ENCODE measurements at places on chromosomes 12 and 14.

GRCh38 chr12:55658635-55659391 lies 22.1 kb downstream of the OR10P1 start:
- no peak for DNase-seq

GRCh38 chr14:99645545-99646505 lies 896 bp downstream of the HHIPL1 start:
- DNase-seq: no peak

DNA sequence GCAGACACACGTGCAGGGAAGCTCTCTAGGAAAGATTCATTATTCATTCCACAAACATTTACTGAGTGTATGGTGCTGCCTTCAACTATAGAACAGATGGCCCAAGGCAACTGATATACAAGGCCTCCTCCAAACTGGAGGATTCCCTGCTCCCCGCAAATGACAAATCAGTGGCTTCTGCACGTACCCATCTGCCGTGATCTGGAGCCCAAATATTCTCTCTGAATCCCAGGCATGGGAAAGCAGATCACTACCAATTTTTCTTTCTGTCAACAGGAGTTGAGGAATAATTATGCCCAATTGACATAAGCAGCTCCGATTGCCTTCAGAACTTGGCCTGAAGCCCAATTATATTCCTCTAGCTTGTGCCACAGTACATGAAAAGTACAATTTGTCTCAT lies 174.2 kb upstream of the CCDC196 start:
- DNase-seq: no peak

GRCh38 chr14:65042731-65043372 lies 56.2 kb downstream of the FNTB start:
- DNase-seq: no peak

GRCh38 chr12:79532907-79533288 lies 157.9 kb downstream of the PAWR start:
- no peak for DNase-seq

DNA sequence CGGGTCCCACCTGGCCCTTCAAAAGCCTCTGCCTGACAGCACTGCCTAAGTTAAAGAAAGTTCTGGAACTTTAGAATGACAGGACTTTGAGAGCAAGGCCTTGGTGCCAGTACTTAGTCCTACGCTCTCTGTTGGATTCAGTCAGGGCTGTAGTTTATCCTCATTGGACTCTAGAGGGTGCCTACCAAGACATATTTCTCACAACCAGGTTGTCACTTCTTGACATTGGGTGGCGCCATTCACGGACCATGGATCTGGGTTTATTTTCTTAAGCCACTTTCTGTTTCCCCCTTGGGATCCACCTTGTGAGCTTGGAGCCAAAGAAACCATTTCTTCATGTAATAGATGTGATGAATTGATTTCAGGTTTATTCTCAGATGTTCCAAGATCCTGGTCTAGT lies 787.0 kb upstream of the TBX3 start:
- DNase-seq: no peak

- no peak for DNase-seq
Observed at GRCh38 chr12:104213952-104214351, 1.6 kb upstream of the TXNRD1 start.

DNA sequence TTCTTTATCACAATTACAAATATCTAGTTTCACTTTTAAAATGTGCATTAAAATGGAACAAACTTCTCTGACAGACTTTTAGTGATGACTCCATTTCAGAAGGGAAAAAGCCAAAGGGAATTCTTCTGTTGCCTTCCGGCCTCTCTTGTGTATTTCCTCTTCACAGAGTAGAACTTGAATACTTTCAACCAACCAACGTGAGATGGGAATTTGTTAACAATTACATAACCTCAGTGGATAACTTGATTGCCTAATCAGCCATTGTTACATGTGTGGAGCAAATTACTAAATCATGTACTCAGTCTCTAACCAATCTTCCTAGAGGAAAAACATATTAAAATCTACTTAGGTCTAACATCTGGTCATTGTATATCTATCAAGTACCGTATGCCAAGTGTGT lies 291.1 kb downstream of the SYT1 start:
- no peak for DNase-seq

DNA sequence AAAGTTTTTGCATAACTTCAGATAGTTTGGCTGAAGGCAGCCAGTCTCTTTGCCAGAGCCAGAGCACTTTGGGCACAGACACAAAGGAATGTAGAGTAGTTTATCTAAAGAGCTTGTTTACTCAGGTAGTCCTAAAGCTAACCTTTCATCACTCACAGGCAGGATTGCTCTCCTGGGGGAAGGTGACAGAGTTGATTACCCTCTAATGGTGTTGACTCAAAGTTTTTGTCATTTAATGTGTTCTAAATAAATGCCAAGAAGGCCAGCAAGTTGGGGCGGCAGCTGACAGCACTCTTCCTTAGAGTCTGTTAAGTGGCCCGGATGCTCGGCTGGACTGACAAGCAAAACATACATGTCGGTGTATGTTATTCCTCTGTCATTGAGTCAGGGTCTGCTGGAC lies 9.3 kb upstream of the TAS2R46 start:
- no peak for DNase-seq

- DNase-seq: no peak
Observed at GRCh38 chr12:31991146-31991545, 31.9 kb downstream of the RESF1 start.

DNA sequence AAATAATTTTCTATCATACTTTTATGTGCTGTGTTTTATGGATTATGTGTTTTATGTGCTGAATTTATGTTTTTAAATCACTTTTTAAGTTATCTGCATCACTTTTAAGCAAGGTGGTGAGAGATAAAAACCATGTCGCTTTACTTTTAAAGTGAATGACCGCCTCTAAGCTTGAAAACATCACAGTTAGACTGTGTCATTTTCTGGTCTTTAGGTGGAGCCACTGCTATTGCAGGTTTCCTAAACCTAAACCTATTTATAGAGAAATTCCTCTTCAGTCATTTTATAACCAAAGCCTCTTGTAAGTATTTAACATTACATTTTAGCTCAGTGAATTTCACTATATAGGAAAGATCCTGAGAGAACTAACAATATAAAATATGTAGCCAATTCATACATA lies 21.0 kb upstream of the MDM2 start:
- no peak for DNase-seq

GRCh38 chr12:67760586-67761275 lies 112.2 kb downstream of the DYRK2 start:
- no peak for DNase-seq

DNA sequence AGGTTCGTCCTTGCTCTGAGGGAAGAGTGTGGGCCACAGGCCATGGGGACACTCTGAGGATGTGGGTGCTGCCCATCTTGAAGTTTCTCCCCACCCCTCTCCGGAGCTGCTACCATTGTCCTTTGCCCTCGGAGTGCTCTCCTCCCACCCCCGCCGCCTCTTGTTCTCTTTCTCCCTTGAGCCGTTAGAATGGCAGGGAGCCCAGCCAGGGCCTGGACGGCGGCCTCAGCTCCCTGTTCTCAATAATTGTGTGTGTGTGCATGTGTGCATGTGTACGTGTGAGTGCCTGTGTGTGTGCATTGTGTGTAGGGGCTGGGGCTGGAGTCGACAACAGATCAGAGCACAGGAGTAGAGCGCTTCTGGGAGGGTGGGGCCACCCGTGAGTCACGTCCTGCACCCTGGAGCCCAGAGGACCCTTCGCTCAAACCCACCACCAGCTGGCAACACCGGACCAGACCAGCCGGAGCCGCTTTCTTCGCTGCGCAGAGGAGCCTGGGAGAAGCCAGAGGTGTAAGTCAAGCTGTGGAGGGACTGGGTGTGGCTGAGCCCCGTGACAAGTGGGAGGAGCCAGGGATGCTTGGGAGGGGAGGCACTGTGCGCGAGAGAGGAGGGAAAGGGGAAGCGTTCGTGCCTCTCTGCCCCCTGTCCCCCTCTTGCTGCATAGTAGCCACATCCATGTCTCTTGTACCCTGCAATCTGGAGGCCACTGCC lies 25.9 kb upstream of the KCNA5 start:
- no peak for DNase-seq

DNA sequence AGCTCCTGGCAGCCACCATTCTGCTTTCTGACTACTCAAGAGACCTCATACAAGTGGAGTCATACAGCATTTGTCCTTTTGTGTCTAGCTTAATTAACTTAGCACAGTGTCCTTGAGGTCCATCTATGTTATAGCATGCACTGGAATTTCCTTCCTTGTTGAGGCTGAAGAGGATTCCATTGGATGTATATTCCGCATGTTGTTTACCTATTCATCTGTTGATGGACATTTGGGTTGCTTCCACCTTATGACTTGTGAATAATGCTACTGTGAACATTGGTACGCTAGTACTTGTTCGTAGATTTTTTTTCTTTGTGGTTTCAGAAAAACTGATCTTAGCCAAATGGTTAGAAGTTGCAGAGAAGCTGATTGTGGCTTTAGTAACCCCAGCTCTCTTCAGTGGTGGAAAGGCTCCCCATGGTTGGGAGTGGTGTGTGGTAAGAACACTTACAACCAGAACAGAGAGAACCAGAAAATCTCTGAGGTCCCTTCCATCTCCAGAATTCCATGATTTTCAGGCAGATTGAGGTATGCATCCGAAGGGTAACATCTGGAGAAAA lies 118.4 kb downstream of the SAMD4A start:
- DNase-seq: no peak

DNA sequence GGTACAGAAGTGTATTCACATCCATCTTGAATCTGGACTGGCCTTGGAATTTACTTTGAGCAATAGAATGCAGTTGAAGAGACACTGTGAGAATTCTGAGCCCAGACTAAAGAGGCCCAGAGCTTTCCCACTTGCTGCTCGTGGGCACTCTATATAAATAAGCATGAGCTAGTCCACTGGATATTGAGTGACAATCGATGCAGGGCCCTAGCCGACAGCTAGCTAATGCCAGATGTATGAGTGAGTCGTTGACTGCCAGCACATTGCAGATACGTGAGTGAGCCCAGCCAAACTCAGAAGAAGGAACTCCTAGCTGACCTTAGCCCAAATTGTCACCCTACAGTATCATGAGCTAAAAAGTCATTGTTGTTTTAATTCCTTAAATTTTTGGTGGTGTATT lies 24.9 kb downstream of the NAV3 start:
- DNase-seq: no peak

GRCh38 chr14:94484481-94484880 lies 8.5 kb upstream of the SERPINA9 start:
- DNase-seq: no peak

GRCh38 chr12:54689984-54690383 lies 41.8 kb upstream of the DCD start:
- DNase-seq: no peak

- DNase-seq: no peak
Observed at GRCh38 chr14:104436741-104437701, 142.5 kb upstream of the C14orf180 start.

DNA sequence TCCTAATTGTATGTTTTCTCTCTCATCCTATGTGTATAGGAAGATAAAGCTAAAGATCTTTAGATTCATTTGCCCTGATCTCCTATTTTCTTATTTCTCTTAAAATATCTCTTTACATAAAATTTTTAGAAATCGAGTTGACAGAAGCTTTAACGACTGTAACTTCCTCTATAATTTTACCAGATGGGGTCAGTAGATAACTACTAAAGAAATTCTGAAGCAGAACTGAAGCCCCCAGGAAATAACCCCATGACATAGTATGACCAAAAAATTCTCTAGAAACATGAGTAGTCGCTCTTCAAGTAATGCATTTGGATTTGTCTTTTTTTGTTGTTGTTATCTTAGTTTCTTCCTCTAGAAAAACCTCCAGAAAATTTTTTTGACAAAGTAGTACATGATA lies 288.0 kb downstream of the ERC1 start:
- no peak for DNase-seq

- peak; percentile 70 for DNase-seq
Observed at GRCh38 chr14:75132382-75133086, 5.7 kb upstream of the NEK9 start.

GRCh38 chr14:96261053-96261452 lies 5.0 kb downstream of the BDKRB1 start:
- no peak for DNase-seq

GRCh38 chr14:73312687-73313086 lies 75.4 kb downstream of the PAPLN start:
- no peak for DNase-seq

DNA sequence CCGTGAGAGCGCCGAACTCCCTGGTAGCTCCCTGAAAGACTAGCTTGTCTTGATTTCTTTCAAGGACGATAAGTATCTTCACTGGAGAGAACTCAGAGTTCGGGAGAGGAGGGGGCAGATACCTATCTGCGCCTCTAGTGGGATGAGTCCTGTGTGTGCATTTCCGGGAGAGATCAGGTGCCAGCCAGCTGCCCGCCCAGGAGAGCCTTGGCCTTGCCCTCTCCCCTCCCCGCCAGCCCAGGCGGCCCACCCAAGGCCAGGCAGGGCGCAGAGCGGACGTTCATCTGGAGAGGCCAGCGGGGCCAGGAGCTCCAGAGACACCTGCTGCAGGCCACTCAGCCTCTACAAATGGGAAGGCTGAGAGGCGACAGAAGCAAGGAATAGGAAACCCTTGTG lies 1.0 kb downstream of the CD9 start:
- no peak for DNase-seq

- DNase-seq: no peak
Observed at GRCh38 chr14:59305836-59306555, 117.5 kb downstream of the DAAM1 start.

- no peak for DNase-seq
Observed at GRCh38 chr14:102872020-102872419, 50.4 kb upstream of the AMN start.

DNA sequence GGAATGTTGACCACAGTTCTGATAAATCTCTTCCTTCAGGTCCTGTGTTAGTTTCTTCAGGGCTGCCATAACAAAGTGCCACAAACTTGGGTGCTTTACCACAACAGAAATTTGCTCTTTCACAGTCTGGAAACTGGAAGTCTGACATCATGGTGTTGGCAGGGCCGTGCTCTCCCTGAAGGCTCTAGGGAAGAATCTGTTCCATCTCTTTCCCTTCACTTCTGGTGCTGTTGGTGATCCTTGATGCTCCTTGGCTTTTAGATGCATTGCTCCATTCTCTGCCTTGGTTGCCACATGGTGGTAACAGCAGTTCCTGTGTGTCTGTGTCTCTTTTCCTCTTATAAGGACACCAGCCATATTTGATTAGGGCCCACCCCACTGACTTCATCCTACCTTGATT lies 32.2 kb downstream of the HMGA2 start:
- no peak for DNase-seq

GRCh38 chr12:53160000-53160399 lies 20.5 kb upstream of the ZNF740 start:
- no peak for DNase-seq

DNA sequence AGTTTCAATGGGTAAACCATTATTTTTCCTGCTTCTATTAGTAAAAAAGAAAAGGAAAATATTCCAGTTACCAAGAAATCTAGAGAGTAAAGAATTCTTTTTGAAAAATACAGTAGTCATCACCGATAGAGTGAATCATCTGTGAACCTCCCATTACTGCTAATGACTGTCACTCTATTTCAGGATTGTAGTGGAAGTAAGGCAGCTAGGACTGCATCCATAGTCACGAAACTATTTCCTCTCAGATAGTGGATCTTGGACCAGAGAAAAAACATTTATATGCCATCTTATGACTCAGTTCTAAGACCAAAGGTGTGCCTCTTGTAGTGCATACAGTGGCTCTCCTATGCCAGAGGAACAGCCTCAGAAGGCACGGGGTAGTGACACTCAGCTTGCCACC lies 173.9 kb upstream of the PLEKHA5 start:
- no peak for DNase-seq

GRCh38 chr12:5071496-5071895 lies 27.8 kb downstream of the KCNA5 start:
- no peak for DNase-seq

GRCh38 chr12:121159467-121160307 lies 27.0 kb downstream of the P2RX7 start:
- no peak for DNase-seq

- DNase-seq: no peak
Observed at GRCh38 chr12:1443421-1444141, 150.8 kb downstream of the FBXL14 start.
